ENCODE measurements at places on chromosomes 13 and 19.

DNA sequence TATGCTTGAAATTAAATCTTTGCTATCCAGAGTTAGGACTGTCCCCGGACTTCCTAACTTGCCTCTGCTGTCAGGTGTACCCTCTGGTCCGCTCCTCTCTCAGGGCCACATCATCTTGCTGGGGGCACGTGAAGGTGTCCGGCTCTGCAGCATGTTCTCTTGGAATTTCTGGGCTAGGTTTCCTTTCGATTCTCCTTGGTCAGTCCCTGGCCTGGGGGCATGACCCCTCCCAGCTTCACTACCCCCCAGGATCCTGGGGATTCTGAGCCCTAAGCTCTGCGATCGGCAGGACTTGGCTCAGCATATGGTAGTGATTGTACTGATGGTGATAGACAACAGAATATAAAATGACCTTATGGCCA, 5.1 kb upstream of the GPI start:
- DNase-seq: no peak

- DNase-seq: no peak
Measured at GRCh38 chr13:39637890-39638289, 17.6 kb upstream of the COG6 start.

DNA sequence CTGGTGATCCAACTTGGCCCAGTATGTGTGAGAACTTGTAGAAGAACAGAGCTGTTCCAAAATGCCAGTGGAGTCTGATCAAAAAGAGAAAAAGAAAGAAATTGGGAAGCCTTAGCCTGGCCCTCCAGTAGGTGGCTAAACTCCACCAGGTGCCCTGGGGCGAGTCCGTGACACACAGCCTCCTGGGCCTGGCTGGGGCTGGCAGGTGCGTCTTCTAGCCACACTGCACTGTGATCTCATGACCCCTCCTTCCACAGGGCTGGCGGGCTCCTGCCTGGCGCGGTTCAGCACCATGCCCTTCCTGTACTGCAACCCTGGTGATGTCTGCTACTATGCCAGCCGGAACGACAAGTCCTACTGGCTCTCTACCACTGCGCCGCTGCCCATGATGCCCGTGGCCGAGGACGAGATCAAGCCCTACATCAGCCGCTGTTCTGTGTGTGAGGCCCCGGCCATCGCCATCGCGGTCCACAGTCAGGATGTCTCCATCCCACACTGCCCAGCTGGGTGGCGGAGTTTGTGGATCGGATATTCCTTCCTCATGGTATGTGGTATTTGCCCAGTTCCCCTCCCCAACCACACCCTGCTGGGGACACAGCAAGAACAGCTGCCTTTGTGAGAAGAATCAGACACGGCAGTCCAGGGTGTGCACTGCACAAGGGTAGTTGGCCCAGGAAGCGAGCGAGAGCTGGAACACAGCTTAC, 53.7 kb downstream of the RAB20 start:
- DNase-seq: no peak

DNA sequence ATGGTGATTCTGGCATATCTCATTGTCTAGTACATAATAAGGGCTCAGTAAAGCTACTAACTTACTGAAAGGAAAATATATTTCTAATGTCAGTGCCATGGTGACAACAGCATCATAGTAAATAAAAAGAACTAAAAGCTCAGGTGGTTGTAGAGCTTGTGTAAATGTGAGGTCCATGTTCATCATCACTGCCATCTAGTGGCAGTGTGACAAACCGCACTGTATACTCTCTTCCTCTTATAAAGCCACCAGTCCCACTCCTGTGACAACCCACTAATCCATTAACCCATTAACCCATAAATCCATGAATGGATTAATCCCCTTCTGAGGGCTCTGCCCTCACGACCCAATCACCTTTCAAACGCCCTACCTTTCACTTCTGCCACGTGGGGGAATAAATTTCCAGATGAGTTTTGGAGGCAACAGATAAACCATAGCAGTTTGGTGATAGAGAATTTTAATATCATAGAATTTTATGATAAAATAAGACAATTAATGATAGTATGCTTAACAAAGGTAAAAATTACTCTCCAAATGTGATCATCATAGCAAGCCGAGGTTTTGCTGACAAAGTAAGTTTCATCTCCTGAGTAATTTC, 160.4 kb upstream of the SGCG start:
- peak; percentile 21 for DNase-seq

- no peak for DNase-seq
Measured at GRCh38 chr13:109547942-109548341, 238.4 kb downstream of the IRS2 start.

- no peak for DNase-seq
Measured at GRCh38 chr19:30406220-30407067, 34.3 kb downstream of the ZNF536 start.

DNA sequence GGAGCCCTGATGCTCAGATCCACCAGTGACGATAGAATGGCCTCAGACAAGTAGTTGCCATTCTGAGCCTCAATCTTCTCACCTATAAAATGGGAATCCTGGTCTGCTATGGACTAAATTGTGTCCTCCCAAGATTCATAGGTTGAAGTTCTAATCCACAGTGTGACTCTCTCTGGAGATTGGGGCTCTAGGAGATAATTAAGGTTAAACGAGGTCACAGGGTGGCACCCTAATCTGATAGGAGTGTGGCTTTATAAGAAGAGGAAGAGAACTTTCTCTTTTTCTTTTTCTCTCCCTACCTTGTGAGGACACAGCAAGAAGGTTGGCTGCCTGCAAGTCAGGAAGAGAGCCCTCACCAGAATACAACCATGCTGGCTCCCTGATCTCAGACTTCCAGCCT, 214.1 kb downstream of the KATNAL1 start:
- DNase-seq: no peak

GRCh38 chr13:93673885-93674284, 447.3 kb downstream of the GPC6 start:
- DNase-seq: no peak

- DNase-seq: no peak
Measured at GRCh38 chr19:8494158-8494557, 8.3 kb downstream of the PRAM1 start.

- no peak for DNase-seq
Measured at GRCh38 chr13:32205431-32206096, 109.6 kb downstream of the ZAR1L start.

GRCh38 chr13:76385586-76385985, 500.6 kb downstream of the KCTD12 start:
- no peak for DNase-seq

DNA sequence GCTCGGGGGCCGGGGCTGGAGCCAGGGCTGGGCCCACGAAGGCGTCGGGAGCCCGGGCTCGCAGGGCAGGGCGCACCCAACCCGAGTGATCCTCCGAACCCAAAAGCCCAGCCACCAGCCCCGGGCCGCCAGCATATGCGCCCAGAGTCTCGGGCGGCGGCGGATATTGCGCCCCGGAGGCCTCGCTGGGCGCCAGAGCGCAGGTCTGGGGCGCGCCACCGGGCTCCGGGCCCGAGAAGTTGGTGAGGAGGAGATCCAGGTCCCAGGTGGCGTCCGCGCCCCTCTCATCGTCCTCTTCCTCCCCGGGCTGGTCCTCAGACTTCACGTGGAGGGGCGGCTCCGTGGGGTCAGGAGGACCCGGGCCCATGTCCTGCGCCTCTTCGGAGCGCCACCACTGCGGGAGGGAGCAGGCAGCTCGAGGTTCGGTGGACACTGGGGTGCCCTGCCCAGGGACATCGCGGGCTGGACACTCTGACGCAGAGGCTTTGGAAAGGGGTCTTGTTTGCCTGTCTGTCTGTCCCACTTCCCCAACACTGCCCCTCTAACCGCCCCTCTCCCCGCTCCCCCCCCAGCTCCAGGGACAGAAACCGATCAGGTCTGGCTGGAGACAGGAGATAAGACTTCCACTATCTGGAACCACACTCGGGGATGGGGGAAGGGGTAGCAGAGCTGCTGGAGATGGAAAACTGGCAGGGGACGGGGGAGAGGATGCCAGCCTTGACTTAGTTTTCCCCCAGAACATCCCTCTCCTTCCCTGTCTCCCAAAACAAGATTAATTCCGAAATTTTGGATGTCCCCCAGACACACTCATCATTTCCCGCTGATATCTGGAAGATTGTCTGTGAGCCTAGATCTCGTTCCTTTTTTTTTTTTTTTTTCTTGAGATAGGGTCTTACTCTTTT, 1.0 kb downstream of the KLF1 start:
- DNase-seq: no peak

GRCh38 chr19:43639519-43640423, at the start of gene CADM4:
Gene CADM4 (minus strand): TSS chr19:43639850. CDS start chr19:43639790, 60 bp downstream.
- DNase-seq: peak; percentile 29

DNA sequence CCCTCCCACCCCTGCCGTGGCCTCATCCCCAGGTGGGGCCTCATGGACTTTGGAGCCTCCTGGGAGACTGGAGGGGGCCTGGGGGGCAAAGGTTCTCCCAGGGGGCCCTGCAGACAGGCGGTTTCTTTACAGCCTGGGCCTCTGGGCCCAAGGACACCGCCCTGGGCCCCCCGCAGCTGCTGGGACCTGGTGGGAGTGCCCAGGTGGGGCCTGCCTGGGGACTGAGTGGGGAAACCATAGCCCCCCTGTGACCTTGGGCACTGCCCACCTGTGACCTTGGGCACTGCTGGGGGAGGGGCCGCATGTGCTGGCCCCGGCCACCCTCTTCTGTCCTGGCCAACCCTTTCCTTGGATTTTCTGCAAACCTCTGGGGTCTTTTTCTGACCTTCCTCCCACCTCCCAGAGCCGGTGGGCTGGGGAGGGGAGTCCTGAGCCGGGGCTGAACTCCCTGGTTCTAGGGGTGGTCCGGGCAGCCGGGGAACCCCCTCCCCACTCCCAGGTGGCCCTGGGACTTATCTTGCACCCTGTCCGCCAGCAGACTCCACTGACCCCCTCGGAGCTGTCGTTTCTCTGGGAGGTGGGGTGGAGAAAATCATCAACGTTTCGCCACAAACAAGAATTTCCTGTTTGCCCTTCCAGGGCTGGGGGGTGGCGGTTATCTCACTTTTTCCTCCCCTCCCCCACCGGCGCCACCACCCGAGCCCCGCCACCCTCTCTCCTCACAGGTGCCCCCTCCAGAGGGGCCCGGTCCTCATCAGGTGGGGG, 27.0 kb downstream of the ARID3A start:
- DNase-seq: no peak

- no peak for DNase-seq
Measured at GRCh38 chr13:35129500-35129899, 187.4 kb downstream of the NBEA start.

- no peak for DNase-seq
Measured at GRCh38 chr13:99014522-99014921, 36.7 kb upstream of the DOCK9 start.

DNA sequence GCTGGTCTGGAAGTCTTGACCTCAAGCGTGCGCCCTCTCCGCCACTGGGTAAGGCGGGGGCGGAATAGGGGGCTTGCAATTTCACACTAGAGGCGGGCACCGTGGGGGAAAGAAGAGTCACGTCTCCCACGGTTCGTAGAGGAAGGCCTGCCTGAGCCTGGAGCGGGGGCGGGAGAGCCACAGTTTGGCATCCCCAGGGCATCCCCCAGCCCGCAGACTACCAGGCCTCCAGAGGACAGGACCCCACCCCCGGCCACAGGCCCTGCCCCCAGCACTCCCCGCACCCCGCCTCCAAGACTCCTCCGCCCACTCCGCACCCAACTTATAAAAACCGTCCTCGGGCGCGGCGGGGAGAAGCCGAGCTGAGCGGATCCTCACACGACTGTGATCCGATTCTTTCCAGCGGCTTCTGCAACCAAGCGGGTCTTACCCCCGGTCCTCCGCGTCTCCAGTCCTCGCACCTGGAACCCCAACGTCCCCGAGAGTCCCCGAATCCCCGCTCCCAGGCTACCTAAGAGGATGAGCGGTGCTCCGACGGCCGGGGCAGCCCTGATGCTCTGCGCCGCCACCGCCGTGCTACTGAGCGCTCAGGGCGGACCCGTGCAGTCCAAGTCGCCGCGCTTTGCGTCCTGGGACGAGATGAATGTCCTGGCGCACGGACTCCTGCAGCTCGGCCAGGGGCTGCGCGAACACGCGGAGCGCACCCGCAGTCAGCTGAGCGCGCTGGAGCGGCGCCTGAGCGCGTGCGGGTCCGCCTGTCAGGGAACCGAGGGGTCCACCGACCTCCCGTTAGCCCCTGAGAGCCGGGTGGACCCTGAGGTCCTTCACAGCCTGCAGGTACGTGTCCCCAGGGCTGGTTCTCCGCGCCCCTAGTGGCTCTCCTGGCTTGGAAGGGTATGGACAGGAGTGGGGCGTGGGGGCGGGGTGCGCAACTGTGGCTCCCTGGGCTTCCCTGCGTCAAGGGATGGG, at the start of gene ANGPTL4:
Gene ANGPTL4 (plus strand): TSS at position 353 of the 969 bp plus-strand sequence. CDS start 167 bp downstream, at position 520.
- DNase-seq: peak; percentile 46

- no peak for DNase-seq
Measured at GRCh38 chr19:49507803-49508494, 4.5 kb upstream of the FCGRT start.

GRCh38 chr13:96002322-96003131, 50.7 kb downstream of the UGGT2 start:
- no peak for DNase-seq

DNA sequence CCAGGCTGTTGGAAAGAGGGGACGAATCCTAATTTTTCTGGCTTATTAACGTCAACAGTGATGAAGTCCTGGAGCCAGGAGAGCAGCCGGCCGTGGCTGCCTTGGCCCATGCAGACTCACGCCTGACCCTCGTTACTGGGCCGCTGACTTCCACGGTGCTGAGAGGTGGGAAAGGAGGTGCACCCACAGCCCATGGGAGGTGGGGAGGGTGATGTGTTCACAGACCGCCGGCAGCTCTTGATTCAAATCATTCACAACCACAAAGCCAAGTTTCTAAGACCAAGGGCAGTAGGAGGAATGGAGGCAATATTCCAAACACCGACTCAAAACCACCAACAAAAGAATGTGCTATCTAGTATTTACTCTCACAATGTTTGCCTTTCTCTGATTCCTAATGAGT, 24.3 kb downstream of the COL4A2 start:
- DNase-seq: no peak

- DNase-seq: peak; percentile 80
Measured at GRCh38 chr19:12796146-12797071, 5.1 kb downstream of the JUNB start.

- no peak for DNase-seq
Measured at GRCh38 chr19:32819419-32820400, 49.9 kb downstream of the SLC7A9 start.

DNA sequence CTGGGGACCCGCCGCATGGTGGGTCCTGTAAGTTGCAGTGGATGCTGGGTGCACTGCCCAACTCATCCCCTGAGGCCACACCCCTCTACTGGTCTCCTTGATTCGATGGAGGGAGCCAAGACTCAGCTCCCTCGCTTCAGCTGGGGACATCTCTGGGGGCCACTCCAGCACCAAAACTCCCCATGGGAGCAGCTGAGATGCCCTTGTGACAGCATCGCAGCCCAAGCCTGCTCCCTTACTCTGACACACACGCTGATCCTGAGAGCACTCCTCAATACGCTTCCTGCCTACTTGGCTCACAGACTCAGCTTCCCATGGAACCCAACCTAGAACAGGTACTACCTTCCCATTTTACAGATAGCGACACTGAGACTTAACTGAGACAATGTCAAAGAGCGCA, 56.2 kb downstream of the PEPD start:
- no peak for DNase-seq

- peak; percentile 81 for DNase-seq
Measured at GRCh38 chr19:18291590-18292461, 10.4 kb upstream of the JUND start.

GRCh38 chr13:112131081-112131712, 64.2 kb downstream of the SOX1 start:
- DNase-seq: no peak

Measured in stimulated activated CD4-positive, alpha-beta T cell treated with anti-CD3 and anti-CD28 coated beads, Interleukin-4, amount 100 ng/mL, for 24 hours (primary cell).